ENCODE measurements at places on chromosomes 7 and 10.

GRCh38 chr10:52485462-52485861, 171.4 kb downstream of the DKK1 start:
- DNase-seq: no peak

GRCh38 chr7:21059069-21059468, 272.4 kb upstream of the SP8 start:
- no peak for DNase-seq

DNA sequence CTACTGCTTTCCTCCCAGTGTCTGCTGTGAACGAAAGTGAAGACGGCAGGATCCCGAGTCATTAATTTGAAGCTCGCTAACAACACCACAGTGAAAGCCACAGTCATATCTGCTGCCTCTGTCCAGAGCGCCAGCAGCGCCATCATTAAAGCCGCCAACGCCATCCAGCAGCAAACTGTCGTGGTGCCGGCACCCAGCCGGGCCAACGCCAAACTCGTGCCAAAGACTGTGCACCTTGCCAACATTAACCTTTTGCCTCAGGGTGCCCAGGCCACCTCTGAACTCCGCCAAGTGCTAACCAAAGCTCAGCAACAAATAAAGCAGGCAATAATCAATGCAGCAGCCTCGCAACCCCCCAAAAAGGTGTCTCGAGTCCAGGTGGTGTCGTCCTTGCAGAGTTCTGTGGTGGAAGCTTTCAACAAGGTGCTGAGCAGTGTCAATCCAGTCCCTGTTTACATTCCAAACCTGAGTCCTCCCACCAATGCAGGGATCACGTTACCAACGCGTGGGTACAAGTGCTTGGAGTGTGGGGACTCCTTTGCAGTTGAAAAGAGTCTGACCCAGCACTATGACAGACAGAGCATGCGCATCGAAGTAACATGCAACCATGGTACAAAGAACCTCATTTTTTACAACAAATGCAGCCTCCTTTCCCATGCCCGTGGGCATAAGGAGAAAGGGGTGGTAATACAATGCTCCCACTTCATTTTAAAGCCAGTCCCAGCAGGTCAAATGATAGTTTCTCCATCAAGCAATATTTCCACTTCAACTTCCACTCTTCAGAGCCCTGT, 94.8 kb upstream of the KCNMA1 start:
- no peak for DNase-seq

GRCh38 chr10:33478675-33479125, 144.2 kb upstream of the NRP1 start:
- no peak for DNase-seq

GRCh38 chr10:3780771-3781467, 4.1 kb downstream of the KLF6 start:
- DNase-seq: no peak

GRCh38 chr7:109964780-109965179, 1126.1 kb upstream of the LRRN3 start:
- no peak for DNase-seq

DNA sequence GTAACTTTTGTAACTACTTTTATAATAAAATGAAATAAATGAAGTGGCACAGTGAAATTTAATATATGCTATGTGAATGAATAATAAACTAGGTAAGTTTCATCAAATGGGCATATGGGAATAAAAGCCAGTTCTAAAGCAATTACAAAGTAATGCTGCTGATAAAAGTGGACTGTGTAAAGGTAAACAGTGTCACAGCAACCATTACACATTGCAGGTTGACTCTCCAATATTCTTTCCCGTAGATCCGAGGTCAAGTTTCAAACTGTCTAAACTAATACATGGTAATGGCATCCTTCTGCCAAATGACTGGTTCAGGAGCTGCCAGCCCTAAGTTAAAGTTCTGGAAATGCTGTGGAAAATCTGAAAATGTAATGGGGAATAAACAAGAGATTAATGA, 6.0 kb downstream of the HIBADH start:
- no peak for DNase-seq

DNA sequence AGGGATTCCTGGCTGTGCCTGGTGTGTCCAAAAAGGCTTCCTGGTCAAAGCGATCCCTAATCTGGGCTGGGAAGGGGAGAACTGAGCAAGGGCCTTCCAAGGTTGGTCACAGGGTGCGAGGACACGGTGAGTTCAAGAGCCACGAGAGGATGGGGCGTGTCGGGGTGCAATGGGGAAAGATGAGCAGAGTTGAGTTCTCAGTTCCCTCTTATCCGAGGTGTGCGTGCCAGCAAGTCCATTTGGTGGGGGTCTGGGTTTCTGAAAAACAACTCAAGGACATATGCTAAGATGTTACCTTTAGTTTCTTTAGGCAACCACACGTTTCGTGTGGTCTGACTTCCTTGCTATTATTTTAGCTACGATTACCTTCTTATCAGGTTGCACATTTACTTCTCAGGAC, 1.3 kb downstream of the ZNF775 start:
- DNase-seq: no peak
